T-helper 9 cell (primary cell): ENCODE measurements at places on chromosomes 5 and 9.

DNA sequence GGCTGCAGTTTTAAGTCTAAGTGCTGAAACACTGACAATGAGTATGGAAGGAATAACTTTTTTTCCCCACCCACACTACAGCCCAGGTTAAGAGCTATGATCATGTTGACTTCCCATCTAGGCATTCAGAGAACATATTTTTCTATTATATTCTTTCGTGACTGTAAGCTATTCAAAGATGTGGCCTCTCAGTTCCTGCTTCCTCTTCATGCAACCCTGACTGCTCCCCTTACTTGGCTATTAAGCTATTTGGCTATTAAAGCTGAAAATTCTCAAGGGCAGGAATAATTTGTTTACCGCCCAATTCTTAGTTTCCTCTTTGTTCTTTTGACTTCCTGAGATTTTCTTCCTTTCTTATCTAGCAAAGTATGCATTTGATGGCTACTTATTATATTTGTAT lies 18.6 kb upstream of the ALDH1A1 start:
- DNase-seq = no peak

- DNase-seq = no peak
These were observed 1206.0 kb upstream of the C9orf72 start for GRCh38 chr9:28779243-28779642.

DNA sequence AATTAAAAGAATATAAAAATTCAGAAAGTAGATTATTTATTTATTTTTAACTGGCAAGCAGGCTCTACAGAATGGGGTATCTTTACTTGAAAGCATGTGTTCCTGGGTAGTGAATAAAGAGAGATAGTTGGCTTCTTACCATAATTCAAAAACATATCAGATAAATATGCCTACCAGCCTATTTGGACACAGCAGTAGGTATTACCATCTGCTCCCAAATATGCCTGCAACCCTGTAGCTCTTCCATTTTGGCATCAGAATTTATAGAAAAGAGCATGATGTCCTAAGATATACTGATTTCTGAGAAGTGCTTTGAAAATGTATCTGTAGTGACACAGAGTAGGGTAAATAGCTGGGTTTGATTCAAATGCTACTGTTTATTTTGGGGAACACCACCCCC lies 1300.5 kb upstream of the DMAC1 start:
- DNase-seq = no peak

- no peak for DNase-seq
These were observed 11.2 kb upstream of the MRNIP start for GRCh38 chr5:179869641-179870402.

- no peak for DNase-seq
These were observed 57.9 kb downstream of the TGFBR1 start for GRCh38 chr9:99162759-99163364.

- no peak for DNase-seq
These were observed 46.1 kb downstream of the DCP2 start for GRCh38 chr5:113022661-113023060.

- no peak for DNase-seq
These were observed 18.5 kb downstream of the DDX31 start for GRCh38 chr9:132651259-132651658.

- no peak for DNase-seq
These were observed 281.0 kb downstream of the RASEF start for GRCh38 chr9:82781921-82782392.

DNA sequence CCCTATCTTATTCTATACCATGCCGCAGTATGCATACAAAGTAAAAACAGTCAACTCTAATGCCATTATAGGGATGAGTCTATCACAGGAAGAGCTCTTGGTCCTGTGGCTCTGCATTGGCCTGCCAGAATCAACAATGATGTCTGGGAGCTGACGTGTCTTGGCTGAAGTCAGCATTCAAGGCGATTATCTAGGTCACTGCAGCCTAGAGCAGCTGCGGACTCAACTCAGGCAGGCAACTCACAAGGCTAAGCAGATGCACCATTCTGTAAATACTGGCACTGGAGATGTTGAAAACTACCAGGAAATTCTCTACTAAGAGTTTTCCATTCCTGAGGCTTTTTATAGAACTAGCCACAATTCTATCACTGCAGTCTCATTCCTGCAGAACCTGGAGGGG lies 13.3 kb downstream of the SPATA9 start:
- no peak for DNase-seq

DNA sequence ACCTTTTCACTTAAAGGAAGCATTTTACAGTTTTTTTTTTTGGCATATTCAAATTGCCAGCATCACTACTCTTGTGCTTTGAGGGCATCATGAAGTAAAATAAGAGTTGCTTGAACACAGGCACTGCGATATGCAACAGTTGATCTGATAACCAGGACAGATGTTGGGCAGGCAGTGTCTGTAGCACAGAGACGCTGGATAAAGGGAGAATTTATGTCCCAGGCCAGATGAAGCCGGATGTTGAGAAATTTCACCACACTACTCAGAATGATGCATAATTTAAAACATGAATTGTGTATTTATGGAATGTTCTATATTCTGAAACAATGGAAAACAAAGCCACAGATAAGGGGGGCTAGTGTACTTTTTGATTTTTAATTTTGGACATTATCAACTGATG lies 71.4 kb downstream of the SLC12A2 start:
- no peak for DNase-seq

DNA sequence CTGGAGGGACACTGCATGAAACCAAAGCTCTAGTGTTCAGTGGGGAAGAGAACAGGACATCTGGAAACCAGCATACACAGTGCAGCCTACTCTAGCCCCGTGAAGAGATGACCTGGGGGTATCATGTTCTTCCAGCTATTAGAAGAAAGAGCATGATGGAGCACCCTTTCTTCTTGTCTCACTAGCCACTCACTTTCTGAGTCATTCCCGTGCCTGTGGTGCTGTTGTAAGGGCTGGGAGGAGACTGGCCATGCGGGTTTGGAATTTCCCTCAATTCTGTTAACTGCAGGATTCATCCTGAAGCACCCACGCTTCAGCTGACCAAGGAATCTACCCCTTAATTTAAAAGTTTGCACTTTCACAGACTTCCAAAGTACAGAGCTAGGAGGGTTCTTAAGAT lies 137.0 kb downstream of the COL23A1 start:
- DNase-seq = no peak

GRCh38 chr9:80292231-80292630 lies 720.5 kb downstream of the TLE4 start:
- DNase-seq = no peak

DNA sequence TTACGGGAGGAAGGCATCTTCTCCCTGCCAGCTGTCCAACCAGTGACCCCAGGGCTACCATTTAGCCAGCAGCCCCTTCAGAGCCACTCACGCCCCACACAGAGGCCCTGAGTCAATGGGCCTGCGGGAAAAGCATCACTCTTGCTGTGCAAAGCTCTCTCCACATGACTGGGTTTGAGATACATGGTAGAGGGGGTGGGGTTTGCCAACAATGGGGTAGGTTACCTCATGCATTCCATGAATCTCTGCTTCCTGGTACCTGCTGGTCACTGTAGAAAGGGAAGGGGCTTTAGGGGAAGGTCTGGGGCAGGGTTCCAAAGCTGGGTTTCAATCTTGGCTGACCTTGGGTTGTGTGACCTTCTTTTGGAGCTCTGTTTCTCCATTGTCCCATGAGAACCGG lies 22.9 kb upstream of the TTLL11 start:
- DNase-seq = no peak

- no peak for DNase-seq
These were observed 446.2 kb downstream of the SEMA5A start for GRCh38 chr5:9099689-9100088.

DNA sequence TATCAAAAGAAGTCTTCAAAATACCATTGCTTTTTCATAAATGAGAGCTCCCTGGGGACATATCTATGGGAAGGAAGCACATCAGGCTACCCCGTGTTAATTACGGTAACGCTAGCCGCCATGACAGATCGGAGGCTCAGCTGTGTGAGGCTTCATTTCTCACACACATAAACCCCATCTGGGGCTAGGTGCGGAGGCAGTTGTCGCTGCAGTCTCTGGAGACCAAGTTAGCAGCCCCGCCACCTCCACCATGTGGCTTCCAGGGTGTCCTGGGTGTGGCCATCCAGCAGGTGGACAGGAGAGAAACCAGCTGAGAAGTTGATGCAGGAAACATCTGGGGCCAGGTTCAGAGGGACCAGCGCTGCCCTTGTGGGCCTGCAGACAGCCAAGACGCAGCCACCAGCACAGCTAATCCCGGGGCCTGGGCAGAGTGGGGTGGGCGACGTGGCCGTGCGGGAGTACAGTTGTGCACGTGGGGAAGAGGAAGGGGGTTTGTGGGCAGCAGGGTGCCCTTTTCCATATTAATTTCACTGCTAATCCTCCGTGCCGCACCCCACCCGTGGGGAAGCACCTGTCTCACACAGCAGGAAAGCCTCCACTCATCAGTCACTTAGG lies 426.5 kb downstream of the IRX1 start:
- no peak for DNase-seq

- no peak for DNase-seq
These were observed 47.0 kb upstream of the CLK4 start for GRCh38 chr5:178673801-178674295.

GRCh38 chr9:122819791-122820489 lies 8.4 kb downstream of the PDCL start:
- DNase-seq = no peak
